ENCODE measurements at places on chromosomes 1 and 21.

- DNase-seq: no peak
Measured at GRCh38 chr1:246651012-246651695, 73.1 kb upstream of the SCCPDH start.

DNA sequence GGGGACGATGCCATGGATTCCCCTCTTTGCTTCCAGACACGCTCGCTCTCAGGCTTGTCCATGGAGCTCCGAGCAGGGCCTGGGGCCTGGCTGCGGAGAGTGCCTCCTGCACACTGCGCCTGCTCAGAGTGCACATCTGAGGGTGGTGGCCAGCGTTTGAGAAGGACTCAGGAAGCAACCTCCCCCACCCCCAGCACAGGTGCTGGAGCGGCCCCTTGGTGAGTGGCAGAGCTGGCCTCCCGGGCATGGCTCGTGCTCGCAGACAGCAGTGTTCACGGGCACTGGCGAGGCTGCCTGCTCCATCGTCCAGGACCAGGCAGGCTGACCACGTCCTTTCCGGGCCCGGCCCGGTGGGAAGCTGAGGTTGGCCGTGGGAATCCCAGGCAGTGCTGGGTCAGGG lies 2.8 kb downstream of the SPATC1L start:
- no peak for DNase-seq

- no peak for DNase-seq
Measured at GRCh38 chr1:225657462-225657989, 4.6 kb upstream of the ENAH start.

DNA sequence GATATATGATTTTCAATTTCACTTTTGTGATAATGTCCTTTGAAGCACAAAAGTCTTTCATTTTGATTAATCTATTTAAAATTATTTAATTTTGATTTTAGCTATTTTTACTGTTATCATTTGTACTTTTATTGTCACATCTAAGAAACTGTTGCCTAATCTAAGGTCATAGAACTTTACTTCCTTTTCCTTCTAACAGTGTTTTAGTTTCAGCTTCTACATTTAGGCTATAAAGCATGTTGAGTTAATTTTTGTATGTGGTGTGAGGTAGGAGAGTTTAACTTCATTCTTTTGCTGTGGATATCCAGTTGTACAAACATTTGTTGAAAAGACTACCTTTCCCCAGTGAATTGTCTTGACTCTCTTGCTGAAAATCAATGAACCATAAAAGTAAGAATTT lies 204.5 kb downstream of the TM2D1 start:
- DNase-seq: peak; percentile 40

DNA sequence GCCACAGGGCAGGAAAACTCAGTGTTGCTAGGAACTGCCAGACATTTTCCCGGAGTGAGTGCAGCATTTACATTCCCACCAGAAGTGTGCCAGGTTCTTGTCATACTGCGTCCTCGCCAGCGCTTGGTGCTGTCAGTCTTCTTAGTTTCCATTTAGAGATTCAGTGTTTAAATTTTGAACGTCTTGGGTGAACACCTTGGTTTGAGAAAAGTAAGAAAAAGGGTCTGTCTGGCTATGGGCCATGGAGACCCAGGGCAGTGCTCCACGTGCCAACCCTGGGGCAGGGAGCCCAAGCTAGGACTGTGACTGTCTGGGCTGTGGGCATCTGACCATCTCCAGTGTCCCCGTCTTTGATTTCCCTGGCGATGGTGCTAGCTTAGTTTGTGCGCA lies 16.0 kb downstream of the IBA57 start:
- no peak for DNase-seq

DNA sequence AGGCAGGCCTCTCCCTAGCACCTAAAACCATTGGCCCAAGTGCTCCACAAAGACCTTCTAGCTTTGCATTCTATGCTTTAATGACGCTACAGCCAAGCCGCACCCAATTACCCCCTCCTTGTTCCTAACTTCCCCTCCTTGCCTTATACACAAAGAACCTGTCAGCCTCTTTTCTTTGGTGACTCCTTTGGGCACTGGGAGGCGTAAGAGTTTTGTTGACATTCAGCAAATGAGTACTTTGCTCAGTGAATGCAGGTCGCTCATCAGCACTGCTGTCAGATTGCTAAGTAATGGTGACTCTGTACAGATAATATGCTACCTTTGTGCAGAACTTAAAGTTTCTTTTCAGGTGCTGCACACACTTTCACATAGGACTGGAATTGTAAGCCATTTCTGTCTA lies 187.6 kb upstream of the FAM78B start:
- no peak for DNase-seq

DNA sequence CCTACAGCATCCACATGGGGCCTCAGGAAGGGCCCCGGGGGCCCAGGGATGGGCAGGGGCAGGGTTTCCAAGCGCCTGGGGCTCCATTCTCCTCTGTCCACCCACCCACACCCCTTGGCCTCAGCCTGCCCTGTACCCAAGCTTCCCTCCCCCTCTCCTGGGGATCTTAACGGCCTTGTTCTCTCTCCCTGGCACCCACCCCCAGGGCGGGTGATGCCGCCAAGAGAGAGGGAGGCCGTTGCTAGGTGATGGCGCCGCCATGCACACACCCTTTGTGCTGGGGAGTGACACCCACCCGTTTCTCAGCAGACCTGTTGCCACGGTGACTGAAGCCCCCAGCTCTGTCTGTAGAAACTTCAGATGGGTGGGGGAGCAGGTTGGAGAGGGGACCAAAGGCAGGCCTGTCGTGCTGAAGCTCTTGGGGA lies 7.6 kb downstream of the GPR37L1 start:
- DNase-seq: no peak

DNA sequence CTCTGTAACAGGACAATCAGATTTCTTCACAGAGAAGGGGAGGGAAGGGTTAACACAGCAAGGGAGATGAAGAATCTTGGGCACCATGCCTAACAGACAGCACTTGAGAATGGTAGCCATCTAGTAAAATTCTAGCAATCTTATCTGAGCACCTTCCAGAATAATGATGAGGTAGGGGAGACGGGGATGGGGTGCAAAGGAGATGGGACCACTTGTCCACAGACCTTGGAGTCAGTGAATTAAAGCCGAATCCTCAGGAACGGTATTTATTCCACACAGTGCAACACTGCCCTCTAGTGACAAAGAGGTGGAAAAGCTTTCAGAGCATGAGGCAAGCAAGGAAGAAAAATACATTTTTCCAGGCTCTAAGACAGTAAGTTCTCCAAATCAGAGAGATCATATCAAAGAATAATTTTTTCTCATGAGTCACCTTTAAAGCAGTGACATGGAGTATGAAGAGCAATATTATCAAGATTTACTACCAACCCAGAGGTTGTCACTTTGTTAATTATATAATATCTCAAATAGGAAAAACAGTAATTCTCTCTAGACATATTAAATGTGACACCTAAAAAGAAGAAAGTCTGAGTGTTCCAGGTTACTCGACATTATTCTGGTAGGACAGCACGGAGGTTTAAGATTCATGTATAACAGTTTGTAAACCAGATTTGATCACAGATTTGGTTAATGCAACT lies 43.3 kb upstream of the LPAR3 start:
- peak; percentile 79 for DNase-seq

DNA sequence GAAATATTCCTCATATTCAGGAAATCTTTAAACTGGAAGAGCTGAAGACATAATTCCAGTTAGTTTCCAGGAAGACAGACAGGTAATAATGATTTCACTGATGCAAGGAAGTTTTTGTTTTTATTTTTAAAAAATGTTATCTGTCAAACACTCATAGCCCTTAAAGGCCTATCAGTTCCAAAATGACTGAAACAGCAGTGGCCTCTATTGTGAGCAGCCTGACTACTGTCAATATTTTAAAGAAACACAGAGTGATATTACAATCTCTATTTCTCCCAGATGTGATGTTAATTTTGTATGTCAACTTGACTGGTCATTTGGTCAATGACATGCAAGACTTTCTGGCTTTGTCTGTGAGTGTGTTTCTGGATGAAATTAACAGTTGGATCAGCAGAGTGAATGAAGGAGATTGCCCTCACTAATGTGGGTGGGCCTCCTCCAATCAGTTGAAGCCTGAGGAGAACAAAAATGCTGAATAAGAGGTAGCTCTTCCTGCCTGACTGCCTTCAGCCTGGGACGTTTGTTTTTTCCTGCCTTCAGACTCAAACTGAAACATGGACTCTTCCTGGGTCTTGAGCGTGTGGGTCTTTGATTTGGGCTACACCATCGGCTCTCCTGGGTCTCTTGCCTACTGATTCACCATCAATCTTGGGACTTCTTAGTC lies 31.3 kb upstream of the SLC30A10 start:
- no peak for DNase-seq

GRCh38 chr1:219657186-219657585 lies 44.3 kb upstream of the ZC3H11B start:
- no peak for DNase-seq

GRCh38 chr1:211920141-211920572 lies 89.6 kb upstream of the LPGAT1 start:
- no peak for DNase-seq

- DNase-seq: no peak
Measured at GRCh38 chr1:241518476-241519307, 863 bp downstream of the FH start.

- no peak for DNase-seq
Measured at GRCh38 chr1:185112356-185112755, 44.4 kb downstream of the TRMT1L start.

GRCh38 chr1:214842856-214843255 lies 239.7 kb upstream of the KCNK2 start:
- no peak for DNase-seq

DNA sequence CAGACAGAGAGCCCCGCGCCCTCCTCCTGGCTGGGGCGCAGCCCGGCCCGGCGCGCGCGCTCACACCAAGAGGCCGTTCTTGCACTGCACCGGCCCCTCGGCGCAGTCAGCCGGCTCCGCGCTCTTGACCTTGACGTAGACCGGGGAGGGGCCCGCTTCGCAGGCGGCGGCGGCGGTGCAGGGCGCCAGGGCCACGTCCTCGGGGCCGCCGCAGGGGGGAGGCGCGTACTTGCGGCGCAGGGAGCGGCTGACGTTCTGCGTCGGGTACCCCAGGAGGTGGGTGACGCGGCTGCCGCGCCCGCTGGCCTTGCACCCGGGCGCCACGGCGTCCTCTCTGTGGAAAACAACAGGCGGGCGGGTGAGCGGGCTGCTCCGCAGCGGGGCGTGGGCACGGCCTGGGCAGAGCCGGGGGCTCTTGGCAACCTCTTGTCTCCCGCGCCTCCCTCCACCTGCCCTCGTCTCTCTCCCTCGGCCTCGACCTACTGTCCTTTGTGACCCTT lies 7.7 kb downstream of the VSIG8 start:
- DNase-seq: peak; percentile 63

GRCh38 chr1:170863621-170864020 lies 71.7 kb upstream of the MROH9 start:
- DNase-seq: no peak

DNA sequence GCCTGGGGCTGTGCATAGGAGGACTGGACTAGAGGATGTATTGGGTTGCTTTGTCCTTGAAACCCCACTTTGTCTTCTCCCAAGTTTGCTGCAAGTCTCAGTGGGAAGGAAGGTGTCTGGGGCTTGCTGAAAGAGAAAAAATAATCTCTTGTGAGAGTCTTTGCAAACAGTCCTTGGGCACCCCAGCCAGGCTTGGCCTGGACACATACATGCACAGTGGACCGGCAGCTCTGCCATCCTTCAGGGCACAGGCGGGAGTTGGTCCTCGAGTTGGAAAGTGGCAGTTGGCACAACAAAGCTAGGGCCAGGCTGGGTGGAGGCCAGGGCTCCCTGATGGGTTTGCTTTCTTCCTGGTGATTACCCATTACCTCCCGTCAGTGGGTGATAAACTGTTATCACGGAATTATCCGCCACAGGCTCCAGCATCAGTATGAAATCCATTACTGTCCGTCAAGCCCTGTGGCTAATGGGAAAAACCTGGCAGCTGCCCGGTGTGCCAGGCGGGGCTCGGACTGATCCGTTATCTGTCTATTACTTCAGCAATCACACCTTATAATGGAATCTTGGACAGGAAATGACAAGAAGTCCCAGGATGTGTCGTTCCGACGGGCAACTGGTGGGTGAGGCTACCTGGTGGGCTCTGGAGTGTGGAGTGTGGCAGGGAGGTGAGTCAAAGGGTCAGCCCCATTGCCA lies 265.7 kb downstream of the GRIK3 start:
- no peak for DNase-seq

DNA sequence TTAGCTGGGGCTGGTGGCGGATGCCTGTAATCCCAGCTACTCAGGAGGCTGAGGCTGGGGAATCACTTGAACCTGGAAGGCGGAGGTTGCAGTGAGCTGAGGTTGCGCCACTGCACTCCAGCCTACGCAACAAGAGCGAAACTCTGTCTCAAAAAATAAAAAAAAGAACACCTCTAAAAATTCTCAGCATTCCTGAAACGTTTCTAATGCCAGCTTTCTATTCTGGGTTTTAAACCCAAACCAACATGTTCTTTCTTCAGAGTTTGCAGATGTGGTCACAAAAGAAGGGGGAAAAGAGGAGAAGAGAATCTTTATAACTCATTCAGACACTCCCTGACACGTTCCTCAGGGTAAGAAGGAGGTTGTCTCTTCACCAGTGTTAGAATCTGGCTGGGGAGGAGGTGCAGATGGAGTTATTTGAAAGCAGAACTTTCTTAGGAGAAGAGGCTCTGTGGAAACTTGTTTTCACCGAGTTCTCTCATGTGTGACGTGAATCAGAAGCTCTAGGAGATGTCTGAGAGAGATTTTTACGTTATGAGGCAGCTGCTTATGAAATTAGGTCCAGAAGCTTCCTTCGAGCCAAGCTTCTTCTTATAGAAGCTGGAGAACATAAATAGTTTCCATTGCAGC lies 17.8 kb upstream of the CNR2 start:
- DNase-seq: no peak

DNA sequence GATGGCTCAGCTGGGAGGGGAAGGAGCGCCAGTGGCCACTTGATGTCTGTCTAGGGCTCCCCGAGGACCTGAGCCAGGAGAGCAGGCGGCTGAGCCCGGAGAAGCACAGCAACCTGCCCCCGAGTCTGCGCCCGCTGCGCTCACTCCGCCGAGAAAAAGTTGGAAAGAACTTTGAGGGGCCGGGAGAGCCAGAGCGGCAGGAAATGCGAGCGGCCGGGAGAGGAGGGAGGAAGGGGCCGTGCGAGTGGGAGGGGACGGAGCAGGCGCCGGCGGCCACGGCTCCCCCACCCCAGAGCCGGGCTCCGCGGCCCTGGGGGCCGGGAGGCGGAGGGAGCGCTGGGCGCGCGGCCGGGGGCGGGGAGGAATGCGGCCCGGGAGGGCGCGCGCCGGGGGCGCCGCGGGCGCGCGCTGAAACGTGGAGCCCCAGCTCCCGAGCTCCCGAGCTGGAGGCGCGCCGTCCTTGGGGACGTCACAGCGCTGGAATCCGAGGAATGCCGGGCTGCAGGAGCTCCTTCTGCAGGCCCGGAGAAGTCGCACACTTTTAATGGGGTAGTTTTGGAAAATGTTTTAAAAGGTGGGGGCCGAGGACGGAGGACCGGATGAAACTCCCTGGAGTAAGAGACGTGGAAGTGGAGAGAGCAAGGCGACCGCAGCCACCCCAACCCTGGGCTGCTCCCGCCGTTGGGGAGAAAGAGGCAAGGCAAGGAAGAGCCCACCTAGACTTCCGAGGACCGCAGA lies at the start of gene PTPN14:
Gene PTPN14, minus strand, starts transcription at position 167 of the 738 bp plus-strand sequence. CDS start 86,799 bp downstream, outside the sequence.
- DNase-seq: no peak

- DNase-seq: peak; percentile 31
Measured at GRCh38 chr1:201468844-201469644, at the start of gene PHLDA3. TSS of gene PHLDA3 (minus strand) at chr1:201469188. CDS start at chr1:201468786, 402 bp downstream.

GRCh38 chr1:167043752-167044488 lies 46.3 kb downstream of the GPA33 start:
- peak; percentile 23 for DNase-seq

Data from inflammatory macrophage treated with lipopolysaccharide for 1 hour (primary cell).